NCI-H2171 treated with DMSO at 0.1 percent for 48 hours (cell line): ENCODE measurements at places on chromosomes 6 and 20.

DNA sequence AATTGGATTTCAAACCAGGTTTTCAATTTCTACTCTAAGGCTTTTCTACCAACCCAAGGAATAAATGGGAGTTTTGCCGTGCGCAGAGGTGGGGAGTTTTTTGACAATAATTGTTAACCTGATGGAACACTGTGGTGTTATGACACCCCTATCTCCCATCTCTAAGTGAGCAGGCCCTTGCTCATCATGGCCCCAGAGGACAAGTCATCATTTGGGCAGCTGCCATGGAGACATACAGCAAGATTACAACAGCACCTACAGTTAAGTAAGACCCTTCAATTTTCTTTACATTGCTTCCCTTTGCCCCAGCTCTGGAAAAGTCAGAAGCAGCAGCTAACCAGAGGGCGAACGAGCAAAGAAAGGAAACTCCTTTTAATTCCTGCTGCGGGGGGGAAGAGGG is 54.3 kb downstream of the ADGRF5 start:
- no peak for DNase-seq

DNA sequence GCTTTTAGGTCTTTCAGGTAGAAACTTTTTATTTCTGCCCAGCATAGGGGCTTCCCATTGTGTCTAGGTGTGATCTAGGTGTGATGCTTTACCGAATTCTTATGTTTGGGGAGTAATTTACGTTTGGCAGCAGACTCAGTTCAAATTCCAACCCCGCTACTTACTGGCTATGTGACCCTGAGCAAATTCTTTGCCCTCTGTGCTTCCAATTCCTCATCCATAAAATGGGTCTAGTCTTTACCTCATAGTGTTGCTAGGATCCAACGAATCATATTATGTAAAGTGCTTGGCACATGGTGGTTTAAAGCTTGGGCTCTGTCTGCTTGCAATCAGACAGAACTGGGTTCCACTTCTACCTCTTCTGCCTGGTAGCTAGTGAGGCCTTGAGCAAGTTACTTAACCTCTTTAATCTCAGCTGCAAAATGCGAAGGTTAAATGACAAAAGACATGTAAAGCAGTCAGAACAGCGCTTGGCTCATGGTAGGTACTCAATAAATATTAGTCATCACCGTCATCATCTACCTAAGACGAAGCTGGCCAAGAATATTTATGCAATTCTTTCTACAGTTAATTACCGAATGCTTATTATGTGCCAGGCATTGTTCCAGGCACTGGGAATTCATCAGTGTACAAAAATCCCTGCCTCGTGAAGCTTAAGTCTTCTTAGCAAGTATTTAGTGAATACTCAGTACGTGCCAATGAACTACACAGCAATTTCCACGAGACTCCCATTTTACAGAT is 1.0 kb downstream of the NSFL1C start:
- DNase-seq, result no peak

GRCh38 chr6:44375071-44375470 is 12.4 kb upstream of the CDC5L start:
- DNase-seq, result no peak

DNA sequence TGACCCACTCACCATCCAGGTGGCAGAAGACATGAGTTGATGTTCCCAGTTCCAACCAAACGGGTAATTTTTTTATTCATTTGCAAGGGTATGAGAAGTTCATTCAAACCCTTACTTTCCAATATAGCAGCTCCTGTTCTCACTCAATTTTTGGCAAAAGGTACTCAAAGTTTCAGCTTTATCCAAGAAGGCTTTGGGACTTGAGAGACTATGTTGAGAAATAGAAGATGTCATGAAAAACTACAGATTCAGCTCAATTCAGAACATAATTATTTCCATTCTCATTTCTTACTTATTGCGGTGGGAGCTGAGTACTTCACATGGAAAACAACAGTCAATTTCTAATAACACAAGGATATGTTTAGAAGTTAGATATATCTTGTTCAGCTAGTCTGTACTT is 162.3 kb downstream of the FNDC1 start:
- no peak for DNase-seq

GRCh38 chr6:149277621-149278020 is 39.9 kb upstream of the TAB2 start:
- DNase-seq, result no peak

- peak; percentile 6 for DNase-seq
These were observed 12.9 kb downstream of the AKAP12 start for GRCh38 chr6:151252634-151253033.

GRCh38 chr6:3085074-3085473 is 16.8 kb downstream of the RIPK1 start:
- DNase-seq, result no peak

DNA sequence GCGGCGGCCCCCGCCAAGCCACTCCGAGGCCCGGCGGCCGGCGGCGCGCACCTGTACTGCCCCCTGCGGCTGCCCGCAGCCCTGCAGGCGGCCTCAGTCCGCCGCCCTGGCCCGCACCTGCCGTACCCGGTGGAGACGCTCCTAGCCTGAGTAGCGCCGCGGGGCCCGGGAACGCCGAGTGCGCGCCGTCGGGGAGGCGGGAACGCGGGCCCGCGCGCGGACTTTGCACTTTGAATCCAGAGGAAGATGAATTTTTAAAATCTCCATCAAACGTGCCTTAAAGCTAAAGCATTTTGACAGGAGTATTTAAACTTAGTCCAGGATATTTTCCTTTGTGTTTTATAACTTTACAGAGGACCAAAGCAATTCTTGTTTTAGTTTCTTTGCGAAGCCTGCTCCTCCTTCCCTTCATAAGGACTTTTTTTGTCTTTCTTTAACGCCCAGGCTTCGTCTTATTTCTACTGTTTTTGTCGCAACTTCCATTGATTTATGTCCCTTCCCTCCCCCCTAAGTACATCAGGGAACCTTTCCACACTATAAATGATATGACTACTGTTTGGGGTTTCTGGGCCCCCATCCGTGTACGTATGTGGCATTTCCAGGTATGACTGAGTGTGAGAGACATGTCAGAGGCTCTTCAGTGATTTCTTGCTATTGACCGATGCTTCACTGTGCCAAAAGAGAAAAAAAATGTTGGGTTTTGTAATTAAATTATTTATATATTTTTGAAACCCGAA is 2.0 kb downstream of the FOXQ1 start:
- DNase-seq, result no peak

DNA sequence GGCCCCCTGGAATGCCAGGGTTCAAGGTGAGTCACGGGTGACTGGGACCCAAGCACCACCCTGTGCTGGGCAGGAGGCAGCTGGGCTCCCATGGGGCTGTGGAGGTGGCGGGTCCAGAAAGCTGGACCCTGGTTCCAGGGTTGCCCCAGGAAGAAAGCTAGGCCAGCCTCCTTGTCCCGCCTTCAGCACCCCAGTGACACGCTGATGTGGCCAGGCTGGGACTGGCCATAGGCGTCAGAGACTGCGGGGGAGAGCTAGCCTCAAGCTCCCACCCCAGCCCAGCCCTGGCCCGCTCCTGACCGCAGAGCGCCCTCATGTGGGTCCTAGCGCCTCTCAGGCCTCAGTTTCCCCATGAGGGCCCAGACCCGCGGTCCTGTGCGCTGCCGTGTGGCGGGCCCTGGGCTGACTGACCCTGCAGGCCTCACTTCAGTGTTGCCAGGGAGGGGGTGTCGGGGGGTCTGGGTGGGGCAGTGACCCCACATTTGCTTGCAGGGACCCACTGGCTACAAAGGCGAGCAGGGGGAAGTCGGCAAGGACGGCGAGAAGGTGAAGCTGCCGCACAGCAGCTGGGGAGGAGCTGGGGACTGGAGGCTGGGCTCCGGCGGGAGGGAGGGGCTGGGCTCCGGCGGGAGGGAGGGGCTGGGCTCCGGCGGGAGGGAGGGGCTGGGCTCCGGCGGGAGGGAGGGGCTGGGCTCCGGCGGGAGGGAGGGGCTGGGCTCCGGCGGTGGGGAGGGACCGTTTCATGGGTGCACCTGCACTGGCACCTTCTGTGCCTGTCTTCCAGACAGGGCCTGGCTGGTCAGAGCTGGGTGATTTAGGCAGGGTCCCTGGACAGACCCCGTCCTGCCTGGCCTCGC is 7.9 kb downstream of the COL9A3 start:
- DNase-seq, result peak; percentile 77

DNA sequence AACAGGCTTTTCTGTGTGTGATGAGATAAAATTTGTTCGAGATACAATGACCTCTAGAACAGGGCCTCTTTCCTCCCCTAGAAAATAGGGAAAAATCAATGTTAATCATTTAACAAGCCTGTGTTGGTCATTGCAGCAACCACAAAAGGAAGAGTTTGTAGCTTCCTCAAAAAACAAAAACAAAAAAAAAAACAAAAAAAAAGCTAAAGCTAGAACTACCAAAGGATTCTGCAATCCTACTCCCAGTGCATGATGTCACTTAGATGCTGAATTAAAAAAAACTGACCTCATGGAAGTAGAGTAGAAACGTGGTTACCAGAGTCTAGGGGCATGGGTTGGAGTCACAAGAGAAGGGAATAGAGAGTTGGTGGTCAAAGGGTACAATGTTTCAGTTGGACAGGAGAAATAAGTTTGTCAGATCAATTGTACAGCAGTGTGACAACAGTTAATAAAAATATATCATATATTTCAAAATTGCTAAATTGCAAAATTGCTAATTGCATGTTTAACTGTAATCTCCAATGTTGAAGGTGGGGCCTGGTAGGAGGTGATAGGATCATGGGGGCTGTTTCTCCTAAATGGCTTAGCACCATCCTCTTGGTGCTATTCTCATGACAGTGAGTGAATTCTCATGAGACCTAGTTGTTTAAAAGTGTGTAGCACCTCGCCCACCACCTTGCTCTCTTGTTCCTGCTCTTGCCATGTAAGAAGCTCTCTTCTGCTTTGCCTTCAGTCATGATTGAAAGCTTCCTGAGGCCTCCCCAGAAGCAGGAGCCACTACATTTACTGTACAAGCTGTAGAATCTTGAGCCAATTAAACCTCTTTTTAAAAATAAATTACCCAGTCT is 163.4 kb upstream of the SIM1 start:
- no peak for DNase-seq

GRCh38 chr6:6417475-6417874 is 97.0 kb upstream of the F13A1 start:
- no peak for DNase-seq
